ENCODE measurements at places on chromosomes 12 and 14.

- DNase-seq: no peak
These were observed 49.3 kb upstream of the USP44 start for GRCh38 chr12:95600567-95600966.

GRCh38 chr12:93536766-93537488 lies 35.5 kb upstream of the SOCS2 start:
- no peak for DNase-seq

- peak; percentile 57 for DNase-seq
These were observed 38.9 kb downstream of the FBXO33 start for GRCh38 chr14:39393289-39393688.

- no peak for DNase-seq
These were observed 108.9 kb downstream of the PTCSC3 start for GRCh38 chr14:36067428-36068187.

GRCh38 chr14:24228902-24229301 lies 3.3 kb downstream of the NEDD8 start:
- no peak for DNase-seq

DNA sequence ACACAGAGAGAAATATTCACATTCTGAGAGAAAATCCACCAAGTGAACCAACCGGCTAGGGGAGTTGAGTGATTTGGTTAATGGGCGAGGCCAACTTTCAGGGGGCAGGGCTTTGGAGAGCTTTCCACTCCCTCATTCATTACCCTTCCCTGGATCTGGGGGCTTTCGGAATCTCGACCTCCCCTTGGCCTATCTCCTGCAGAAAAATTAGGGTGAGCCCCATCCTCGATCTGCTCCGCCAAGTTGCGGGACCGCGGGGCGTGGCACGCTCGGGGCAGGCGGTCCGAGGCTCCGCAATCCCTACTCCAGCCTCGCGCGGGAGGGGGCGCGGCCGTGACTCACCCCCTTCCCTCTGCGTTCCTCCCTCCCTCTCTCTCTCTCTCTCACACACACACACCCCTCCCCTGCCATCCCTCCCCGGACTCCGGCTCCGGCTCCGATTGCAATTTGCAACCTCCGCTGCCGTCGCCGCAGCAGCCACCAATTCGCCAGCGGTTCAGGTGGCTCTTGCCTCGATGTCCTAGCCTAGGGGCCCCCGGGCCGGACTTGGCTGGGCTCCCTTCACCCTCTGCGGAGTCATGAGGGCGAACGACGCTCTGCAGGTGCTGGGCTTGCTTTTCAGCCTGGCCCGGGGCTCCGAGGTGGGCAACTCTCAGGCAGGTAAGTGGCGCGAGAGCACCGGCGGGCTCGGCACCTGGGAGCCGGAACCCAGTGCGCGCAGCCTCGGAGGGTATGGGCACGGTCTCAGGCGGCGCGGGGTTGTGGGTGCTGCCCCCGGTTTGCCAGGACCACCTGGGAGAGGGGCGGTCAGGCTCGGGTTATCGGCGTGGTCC lies at the start of gene ERBB3:
Gene ERBB3 (plus strand): TSS at position 443 of the 833 bp plus-strand sequence. CDS start 136 bp downstream, at position 579.
- DNase-seq: peak; percentile 88

- peak; percentile 25 for DNase-seq
These were observed at the start of gene EMP1 for GRCh38 chr12:13196130-13196921. EMP1 (plus strand) TSS chr12:13196726; CDS start chr12:13211511, 14,785 bp downstream.

- DNase-seq: no peak
These were observed 8.2 kb upstream of the RPS6KA5 start for GRCh38 chr14:91068642-91069041.

DNA sequence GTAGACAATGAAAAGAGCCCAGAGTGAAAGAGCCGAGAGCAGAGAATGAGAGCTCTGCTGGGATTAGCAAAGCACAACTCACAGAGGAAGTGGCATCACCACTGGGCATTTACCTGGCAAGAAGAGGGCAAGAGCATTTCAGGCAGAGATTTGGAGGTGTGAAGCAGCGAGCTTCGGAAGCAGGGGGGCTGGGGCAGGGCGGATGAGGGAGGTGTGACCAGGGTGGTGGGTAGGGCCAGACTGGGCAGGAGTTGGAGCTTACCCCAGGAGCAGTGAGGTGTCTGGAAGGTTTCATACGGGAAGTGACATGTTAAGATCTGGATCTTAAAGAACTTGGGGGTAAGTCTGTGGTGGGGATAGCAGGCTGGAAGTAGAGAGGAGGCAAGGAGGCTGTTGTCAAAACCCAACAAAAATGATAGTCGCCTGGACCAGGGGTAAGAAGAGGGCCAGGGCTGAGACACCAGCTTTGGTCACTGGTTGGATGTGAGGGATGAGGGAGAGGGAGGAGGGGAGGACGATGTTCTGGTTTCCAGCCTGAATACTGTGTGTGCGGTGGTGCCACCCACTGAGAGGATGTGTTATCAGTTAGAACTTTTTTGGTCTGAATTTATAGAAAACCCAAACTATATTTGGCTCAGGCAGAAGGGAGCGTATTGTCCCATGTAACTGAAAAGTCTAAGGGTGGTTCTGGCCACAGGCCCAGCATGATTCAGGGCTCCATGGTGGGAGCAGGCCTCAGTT lies 5.2 kb downstream of the SMIM41 start:
- DNase-seq: no peak

DNA sequence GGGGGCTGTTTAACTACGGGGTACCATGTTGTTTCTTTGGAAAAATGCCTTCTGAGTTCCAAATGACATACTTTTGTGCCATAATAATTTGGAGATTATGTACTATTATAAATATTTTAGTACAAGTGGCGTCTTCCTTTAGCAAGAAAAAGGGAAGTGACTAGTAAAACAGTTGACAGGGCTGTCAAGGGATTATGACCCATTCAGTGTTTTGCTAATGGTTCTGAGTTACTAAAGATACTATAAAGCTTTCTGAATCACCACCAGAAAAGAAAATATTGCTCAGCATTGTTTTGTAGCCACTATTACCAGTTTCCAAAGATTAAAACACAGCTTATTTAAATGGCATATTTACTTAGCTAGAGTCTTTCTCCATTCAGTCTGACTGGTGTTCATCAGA lies 334.9 kb downstream of the SNAPC1 start:
- DNase-seq: no peak

GRCh38 chr14:71713451-71713850 lies 218.8 kb upstream of the RGS6 start:
- DNase-seq: peak; percentile 46

DNA sequence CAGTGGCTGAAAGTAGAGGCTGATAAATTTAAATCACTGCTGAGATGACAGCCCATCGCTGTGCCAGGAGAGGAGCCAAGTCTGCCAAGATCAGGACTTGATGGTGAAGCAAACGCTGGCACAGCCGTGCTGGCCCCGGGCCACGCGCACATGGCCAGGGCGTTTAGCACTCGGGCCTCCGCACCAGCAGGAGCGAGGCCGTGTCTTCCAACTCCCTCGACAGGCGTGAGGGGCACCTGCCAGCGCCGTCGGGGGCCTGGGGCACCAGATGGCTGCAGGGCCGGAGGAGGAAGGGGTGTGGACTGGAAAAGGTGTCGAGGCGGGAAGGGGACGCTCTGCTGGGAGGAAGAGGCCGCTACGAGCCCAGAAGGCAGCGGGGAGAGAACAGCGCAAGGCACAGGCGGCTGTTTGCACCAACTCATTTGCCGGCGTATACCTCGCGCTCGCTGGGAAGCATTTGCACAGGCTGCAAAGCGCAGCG lies 29.5 kb downstream of the RIMBP2 start:
- no peak for DNase-seq

DNA sequence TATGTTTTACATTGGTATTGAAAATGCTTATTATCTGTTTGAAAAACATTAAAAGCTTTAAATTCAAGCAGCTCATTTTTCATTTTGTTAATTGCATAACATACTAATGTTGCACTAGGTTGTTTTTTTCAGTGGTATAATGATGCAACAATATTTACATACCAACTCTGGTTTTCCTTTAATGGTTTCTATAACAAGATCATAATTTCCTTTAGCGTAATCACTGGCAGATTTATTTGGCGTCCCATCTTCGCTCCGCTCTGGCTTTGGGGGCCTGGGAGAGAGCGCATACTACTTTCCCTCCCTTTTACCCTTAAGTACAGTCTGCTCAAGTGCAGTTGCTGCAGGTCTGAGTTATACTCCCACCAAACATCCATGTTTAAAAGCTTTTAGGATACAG lies 574.1 kb downstream of the PRKD1 start:
- no peak for DNase-seq

GRCh38 chr12:15336768-15337553 lies 14.7 kb downstream of the PTPRO start:
- no peak for DNase-seq

- DNase-seq: no peak
These were observed 63.2 kb upstream of the NR2C1 start for GRCh38 chr12:95136598-95136997.

- DNase-seq: no peak
These were observed 3.8 kb upstream of the TBX3 start for GRCh38 chr12:114687802-114688201.

GRCh38 chr12:83077041-83077440 lies 390.3 kb downstream of the TMTC2 start:
- DNase-seq: no peak

- peak; percentile 58 for DNase-seq
These were observed 40.0 kb upstream of the PNMA1 start for GRCh38 chr14:73753887-73754795.

DNA sequence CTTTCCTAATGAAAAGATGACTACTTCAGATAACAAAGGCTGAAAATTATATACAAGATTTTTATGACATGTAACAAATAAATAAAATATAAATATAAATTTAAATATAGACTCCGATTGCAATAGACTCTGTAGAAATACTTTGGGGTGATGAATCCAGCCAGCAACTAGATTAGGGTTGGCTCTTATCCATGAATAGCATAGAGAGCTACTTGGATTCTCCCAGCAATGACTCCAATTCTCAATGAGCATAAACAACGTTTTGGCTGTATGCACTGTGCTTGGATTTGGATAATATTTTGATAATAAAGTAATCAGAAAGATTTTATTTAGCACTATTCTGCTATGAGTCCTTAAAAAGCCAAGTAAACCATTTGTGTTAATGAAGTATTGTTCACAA lies 58.0 kb upstream of the LRFN5 start:
- no peak for DNase-seq

- DNase-seq: no peak
These were observed 240.0 kb downstream of the MDGA2 start for GRCh38 chr14:47435331-47435965.

DNA sequence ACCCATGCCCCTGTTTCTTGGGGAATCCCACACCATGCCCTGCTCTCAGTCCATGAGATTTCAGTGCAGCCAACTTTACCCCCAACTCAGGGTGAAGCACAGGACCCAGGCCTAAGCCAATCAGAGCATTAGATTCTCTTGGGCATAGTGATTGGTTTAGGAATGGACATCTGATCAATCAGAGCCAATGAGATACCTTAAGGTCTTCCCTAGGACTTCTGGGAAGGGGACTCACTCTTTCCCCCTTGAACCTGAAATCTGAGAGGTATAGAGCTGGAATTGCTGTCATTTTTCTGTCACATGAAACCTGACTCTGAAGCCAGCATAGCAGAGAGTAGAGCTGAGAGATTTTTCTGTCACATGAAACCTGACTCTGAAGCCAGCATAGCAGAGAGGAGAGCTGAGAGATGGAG lies 127.1 kb downstream of the ZFP36L1 start:
- no peak for DNase-seq

DNA sequence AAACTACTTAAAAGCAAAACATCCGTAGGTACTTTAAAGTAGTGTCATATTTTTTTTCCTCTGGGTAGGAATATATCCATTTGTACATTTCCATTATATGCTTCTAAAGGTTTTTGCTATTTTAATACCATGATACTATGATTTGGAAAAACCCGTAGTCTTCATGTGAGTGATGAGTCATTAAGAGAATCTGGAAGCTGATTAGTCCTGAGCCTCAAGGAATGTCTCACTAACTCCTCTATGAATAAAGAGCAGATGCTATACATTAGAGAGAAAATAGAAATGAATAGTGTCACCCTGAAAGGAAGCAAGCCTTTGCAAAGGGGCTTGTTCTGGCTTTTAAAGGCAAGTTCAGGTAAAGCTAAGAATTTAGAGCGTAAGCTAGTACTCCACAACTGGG lies 432.1 kb downstream of the CCDC91 start:
- DNase-seq: no peak

GRCh38 chr14:65373671-65374039 lies 38.9 kb upstream of the FUT8 start:
- no peak for DNase-seq

GRCh38 chr12:131510431-131510830 lies 200.5 kb upstream of the SFSWAP start:
- no peak for DNase-seq

Measured in T47D (cell line).